ENCODE measurements at places on chromosomes 7 and 10.
A peak's percentile ranks its signal among the peaks of the same experiment; 100 is the strongest.

GRCh38 chr10:37992083-37992482 lies 15.6 kb upstream of the ZNF25 start:
- DNase-seq = no peak

DNA sequence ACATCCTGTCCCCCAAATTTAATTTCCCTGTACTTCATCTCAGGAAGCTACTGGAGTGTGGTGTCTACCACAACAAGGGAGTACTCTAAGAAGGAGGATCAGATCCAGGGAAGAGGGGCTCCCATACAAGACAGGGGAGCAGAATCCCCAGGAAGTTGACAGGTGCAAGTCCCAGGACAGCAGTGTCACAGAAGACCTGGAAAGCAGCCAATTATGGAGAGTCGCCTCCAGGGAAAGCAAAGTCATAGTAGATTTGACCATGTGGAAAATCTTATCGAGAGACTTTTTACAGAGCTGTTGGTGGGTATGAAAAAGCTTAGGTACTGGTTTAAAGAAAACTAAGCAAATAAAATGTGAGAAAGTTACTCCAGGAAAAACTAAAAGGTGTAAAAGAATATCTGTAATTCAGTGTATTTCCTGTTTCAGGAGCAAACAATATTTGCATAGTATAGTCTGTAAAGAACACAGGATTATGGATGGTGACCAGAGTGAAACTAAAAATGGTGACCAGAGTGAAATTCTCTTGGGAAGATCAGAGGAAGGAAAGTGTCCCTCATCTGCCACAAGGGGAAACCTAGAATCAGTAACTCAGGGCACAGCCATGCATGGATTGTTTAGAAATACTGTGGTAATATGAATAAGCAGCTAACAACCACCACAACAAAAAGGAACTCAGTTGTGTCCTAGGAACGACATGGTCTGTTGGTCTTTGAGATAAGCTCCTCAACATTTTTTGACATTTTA lies 44.5 kb downstream of the LANCL2 start:
- DNase-seq = no peak

GRCh38 chr10:96304230-96304629 lies at the start of gene DNTT:
TSS of gene DNTT (plus strand) at chr10:96304434. CDS start at chr10:96304498, 64 bp downstream.
- DNase-seq = no peak

DNA sequence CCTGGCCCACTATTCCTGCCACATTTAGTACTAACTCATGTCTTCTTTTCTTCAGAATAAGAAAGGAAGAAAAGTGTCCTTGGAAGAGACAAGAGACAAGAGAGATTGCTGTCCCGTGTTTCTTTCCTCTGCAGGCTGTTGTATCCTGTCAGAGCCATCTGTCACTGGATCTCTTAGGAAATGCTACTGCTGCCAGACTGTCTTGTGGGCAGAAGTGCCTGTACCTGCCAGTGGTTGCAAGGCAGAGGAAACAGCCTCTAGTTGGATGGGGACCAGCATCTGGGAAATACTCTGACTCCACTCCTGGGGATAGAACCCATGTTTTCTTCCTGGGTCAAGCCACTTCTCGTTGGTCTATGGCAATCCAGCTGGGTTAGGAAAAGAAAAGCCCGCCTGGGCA lies 16.7 kb upstream of the MAP3K8 start:
- DNase-seq = no peak

- no peak for DNase-seq
Observed at GRCh38 chr7:3497796-3498195, 196.7 kb downstream of the SDK1 start.

DNA sequence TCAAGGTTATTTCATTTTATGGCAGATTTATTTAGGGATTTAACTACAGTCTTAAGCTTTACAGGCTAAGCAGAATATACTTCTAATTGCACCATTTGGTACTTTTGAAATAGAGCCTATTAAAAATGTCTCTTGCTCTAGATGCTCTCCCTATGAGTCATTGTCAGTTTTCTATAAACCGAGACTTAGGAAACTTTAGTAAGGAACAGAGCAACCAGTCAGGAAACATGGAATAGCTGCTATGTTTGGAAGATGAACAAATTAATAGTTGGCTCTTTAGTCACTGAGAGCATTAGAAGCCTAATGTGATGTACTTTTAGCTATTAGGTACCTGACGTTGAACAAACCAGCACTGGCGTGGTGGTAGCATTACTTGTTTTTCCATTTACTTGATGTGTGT lies 35.3 kb downstream of the INPP5F start:
- no peak for DNase-seq

DNA sequence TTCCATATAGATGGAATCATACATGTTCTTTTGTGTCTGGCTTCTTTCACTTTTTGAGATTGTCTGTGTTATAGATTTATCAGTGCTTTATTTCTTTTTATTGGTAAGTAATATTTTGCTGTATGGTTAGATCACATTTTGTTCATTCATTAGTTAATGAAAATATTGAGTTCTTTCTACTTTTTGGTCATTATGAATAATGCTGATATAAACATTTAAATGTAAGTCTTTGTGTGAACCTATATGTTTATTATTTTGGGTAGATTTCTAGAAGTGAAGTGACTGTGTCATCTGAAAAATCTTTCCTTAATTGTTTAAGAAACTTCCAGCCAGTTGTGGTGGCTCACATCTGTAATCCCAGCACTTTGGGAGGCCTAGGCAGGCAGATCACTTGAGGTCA lies 11.4 kb upstream of the VWDE start:
- no peak for DNase-seq

DNA sequence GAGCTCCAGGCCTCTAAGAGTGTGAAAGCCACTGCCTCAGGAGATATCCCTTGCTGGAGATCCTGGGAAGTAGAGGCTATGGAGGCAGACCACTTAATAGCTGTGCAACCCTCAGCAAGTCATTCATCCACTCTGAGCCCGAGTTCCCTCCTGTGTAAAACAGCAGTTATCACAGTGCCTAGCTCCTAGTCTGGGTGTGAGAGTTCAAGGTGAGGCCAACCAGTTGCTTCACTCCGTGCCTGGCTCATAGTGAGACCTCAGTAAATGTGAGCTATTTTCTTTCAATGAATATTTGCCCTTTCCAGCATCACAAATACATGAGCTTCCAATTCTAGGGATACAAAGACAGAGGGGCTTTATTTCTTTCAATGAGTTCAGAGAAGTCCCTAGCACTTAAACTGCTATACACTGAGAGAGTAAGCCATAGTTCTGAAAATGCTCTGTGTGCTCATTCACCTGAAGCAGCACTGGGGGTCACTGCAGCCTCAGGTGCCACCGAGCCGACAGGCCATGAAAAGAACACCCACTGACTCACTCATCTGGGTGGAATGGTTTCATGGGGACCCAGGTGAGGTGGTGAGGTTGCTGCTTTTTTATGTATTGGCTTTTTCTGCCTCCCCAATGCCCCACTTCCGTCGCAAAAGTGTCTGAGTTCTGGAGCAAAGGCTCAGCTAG lies 259.8 kb downstream of the KCNMA1 start:
- no peak for DNase-seq

- no peak for DNase-seq
Observed at GRCh38 chr7:1858435-1859265, 188.6 kb downstream of the ELFN1 start.

DNA sequence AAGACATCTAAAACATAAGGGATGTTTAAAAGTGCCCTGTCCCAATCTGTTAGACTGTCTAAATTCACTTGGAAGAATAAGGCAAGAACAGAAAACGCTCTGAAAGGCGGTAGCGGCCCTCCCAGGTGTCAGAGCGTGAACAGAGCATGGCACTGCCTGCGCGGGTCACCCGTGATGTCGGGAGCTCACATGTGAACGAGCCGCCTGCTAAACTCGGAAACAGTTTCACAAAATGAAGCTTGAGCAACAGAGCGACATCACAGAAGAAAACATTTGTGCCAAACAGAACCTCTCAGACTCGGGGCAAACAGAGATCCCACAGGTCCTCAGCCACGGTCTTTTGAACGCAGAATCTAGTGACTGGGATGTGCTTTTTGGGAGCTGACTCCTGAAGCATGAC lies 12.8 kb downstream of the BRI3 start:
- DNase-seq = no peak

DNA sequence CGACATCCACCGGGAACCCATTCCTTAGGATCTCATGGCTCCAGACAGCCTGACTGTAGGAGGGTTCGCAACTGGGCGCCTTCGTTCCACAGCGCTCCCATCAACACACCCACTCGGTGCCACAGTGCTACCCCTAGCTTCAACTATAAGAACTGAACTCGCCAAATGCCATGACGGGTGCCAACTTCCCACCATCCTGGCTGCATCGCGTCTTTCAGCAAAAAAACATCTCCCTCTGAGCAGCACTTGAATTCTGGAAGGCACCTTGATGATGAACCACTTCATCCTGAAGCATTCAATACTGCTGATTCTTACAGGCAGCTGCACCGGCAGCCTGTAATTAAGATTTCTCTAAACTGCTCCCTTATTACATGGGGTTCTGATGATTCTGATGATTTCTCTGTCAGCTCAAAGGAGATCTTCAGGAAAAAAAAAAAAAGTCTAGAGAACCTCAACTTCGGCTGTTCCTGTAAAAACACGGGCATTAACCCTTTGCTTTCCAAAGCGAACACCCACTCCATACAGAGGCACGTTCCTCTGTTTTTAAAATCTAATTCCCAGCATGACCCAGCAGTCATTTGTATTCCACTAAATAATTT lies 1.3 kb downstream of the CYTH3 start:
- peak; percentile 28 for DNase-seq

GRCh38 chr10:16381083-16381482 lies 55.7 kb upstream of the PTER start:
- DNase-seq = no peak

DNA sequence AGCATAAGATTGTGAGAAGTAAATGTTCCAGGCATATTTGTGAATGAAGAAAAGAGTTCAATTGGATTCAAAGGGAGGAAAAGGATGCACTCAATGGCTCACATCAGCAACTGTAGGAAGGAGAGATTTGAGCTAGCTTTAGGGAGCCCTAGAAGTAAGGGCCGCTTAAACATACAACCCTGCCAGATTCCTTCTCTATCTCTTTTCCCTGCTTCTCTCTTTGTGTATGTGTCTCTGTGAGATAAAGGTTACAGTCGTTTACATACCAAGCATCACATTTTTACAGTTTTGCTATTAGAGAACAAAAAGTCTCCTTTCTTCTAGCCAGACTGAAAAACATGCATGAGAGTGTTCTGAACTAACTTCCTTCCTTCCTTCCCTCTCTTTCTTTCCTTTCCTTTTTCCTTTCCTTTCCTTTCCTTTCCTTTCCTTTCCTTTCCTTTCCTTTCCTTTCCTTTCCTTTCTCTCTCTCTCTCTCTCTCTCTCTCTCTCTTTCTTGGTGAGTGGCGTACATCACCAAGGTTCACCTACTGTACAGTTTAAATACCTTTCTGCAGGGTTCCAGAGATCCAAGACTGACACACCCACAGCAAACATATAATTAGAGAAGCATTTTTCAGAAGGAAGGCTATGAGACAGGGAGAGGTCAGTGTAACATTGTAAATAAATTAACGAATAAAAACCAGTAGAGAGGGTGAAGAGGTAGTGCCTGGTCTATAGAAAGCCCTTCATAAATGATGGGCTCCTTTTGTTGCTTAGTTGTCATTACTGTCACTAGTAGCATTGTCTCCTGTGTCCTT lies 240.4 kb downstream of the ARL4A start:
- DNase-seq = no peak

- DNase-seq = no peak
Observed at GRCh38 chr7:47505312-47506007, 76.5 kb downstream of the TNS3 start.

- DNase-seq = no peak
Observed at GRCh38 chr10:35925493-35925892, 283.4 kb upstream of the FZD8 start.

- no peak for DNase-seq
Observed at GRCh38 chr10:115065801-115066200, 27.4 kb upstream of the ATRNL1 start.

DNA sequence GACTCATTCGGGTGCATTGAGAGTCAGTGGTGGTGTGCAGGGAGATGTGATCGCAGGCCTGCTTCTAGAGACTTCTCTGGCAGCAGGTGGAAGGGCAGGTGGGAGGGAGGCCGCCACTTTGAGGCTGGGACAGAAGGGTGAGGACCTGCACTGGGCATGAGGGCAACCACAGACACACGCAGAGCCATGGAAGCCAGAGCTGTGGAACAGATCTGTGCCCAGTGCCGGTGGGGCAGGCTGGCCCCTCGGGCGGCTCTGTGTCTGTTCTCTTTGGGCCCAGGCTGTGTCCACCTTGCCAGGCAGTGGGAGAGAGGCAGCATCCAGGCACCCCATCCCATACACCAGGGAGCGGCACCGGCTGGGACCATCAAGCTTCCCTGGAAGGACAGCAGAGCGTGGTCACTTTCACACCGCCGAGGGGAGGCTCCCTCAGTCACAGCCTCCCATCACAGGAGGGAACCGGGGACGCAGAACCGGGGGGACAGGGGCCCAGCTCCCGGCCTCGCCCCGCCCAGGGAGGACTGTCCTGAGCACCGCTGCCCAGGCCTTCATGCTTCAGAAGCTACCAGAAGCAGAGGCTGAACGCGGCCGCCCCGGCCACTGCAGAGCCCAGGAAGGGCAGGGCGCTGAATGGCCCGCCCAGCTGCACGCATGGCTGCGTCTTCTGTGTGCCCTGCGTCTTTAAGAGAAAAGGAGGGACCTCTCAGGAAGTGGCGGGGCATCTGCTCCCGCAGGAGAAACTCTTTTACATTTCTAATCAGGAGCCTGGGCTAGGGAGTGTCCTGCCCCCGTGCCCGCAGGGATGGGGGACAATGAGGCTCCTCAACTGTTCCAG lies 32.1 kb downstream of the EN2 start:
- DNase-seq = no peak

DNA sequence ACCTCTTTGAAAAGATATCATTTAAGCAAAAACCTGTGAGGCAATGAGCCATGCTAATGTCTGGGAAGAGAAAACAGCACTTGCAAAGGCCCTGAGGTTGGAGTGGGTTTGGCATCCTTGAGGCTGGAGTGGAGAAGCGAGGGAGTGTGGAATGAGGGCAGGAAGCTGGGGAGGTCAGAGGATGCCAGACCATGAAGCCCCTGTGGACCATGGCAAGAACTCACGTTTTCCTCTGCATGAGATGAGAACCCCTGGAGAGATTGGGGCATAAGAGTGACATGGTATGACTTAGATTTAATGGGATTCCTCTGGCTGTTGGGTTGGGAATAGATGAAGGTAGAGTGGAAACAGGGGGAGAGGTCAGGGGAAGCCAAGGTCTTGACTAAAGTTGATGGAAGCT lies 49.4 kb downstream of the GPR26 start:
- no peak for DNase-seq

DNA sequence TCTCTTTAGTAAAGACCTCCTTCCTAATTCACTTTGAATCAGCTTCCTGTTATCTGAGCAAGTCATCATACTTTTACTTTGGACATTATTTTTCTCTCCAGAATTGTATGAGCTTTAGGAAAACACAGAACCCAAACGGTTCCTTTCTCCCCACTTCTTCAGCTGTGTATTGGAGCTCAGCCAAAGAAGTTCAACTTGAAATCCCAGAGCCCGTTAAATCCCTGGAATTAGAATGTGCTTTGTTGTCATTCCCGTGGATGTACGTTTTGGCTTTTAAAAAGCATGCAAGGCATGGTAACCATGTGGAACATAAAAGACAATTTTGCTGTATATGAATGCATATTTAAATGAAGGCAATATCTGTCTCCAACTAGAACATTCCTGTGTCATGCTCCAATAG lies 46.6 kb downstream of the AGMO start:
- DNase-seq = no peak

GRCh38 chr10:116803451-116804249 lies 45.6 kb upstream of the ENO4 start:
- no peak for DNase-seq
